GM19239 (cell line): ENCODE measurements at places on chromosomes 16 and 17.
A peak's percentile ranks its signal among the peaks of the same experiment; 100 is the strongest.

DNA sequence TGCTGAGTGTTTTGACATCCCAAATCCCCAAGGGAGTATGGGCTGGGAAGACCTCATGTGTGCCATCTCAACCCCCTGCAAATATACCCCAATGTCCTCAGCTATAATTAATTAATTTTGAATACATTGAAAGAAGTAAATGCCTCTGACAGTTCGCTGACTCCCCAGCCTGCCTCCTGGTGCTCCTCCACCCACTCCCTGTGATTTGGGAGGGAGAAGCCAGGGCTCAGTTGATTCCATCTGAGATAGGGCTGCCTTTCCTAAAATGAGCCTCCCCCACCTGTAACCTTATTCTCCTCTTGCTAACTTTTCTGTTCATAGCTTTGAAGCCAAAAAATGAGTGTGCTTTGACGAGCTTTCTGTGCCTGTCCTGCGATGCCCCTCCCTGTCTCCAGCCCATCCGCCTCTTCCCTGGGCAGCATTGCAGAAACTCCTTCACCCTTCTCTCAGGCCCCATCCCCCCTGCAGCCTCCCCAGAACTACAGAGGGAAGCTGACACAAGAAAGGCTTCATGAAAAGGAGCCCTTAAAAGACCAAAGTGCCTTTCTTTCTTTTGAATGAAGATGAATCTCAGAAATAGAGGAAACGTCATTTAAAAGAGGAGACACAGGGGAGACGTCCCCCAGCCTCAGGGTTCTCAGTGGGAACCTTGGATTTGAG lies 70.3 kb downstream of the HLF start:
- DNase-seq, result no peak

DNA sequence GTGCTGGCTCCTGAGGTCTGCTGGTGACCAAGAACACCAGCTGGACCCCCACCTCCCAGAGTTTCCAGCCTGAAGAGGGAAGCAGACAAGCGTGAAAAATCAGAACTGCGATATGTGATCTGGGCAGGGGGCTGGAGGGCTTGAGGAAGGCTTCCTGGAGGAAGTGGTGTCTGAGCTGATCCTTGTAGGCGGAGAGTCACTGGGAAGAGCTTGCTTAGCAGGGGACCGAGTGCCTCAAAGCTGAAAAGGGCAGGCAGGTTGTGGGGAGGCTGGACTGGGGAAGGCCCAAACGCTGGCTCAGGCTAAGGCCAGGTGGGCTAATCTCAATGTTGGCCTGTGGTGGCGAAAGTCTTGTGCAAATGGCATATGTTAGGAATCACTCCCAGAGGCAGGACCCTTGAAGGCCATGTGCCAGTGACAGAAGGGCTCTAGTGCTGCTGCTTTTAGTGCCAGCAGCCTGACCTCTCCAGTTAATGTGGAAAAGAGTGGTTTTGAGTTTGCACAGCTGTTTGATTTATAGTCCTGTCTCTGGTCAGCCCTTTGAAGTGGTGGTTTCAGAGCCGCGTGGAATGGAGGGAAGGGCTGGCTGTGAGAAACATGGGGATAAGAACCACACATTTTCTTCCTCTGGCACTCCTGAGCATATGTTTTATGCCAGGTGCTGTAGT lies 85.3 kb upstream of the LGALS9 start:
- DNase-seq, result no peak

GRCh38 chr17:19311421-19312215 lies 50.9 kb downstream of the B9D1 start:
- DNase-seq, result no peak

DNA sequence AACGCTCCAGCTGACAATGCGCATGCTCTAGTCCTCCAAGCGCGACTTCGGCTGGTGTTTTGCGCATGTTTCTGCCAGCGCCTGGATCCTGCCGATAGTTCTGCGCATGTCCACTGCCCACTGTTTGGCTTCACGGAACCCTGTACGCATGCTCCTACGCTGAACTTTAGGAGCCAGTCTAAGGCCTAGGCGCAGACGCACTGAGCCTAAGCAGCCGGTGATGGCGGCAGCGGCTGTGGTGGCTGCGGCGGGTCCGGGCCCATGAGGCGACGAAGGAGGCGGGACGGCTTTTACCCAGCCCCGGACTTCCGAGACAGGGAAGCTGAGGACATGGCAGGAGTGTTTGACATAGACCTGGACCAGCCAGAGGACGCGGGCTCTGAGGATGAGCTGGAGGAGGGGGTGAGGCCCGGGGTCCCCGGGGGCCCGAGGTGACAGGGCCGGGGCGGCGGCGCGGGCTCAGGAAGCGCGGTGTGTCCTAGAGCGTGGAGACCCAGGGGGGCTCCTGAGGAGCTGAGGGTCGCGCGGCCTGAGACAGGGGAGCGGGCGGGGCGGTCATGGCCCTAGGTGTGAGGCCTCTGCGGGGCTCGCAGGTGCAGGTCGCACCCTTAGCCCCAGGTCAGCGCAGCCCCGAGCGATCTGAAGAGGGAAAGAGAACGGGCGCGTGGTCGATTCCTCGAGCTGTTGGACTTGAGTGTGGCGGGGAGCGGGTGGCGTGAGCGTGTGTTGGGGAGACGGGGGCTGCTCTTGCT lies at the start of the genes RPS6KB1 and TUBD1:
TSS of gene RPS6KB1 (plus strand) at position 198 of the 752 bp plus-strand sequence. CDS start at position 262, 64 bp downstream.
TSS of gene TUBD1 (minus strand) at position 20 of the 752 bp plus-strand sequence. CDS start 1,941 bp downstream, outside the sequence.
- peak; percentile 95 for DNase-seq

DNA sequence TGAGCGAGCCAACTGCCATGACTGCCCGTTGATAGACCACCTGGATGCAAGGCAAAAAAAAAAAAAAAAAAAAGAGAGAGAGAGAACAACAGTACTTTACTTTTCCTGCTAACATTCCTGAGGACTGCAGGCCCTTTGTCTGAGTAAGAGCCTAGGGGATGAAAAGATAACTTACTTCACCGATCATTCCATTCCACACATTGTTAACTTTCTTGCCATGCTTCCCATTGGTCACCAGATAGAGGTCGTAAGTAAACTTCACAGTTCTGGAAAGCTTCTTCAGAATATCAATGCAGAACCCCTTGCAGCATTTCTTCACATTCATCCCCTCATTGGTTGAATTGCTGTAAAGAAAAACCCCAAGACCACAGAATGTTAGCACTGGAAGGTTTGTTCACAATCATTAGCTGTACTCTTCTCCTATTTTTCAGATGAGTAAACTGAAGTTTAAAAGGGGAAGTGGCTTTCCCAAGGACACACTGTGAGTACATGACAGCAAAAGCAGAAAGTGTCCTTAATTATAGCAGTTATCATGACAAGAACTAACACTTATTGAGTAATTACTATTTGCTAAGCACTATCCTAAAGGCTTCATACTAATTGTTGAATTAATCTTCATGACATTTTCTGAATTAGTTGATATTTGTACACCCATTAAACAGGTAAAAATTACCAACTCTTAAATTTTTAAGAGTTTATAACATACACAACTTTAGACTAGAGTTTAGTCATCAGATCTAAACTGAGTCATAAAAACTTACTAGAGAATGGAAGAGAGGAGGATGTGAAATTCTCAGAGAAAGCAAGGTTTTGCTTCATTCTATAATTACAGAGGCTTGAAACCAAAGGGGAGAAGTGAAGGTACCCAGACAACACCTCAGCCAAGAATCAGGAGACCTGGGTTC lies 341.2 kb downstream of the GRIN2A start:
- no peak for DNase-seq

DNA sequence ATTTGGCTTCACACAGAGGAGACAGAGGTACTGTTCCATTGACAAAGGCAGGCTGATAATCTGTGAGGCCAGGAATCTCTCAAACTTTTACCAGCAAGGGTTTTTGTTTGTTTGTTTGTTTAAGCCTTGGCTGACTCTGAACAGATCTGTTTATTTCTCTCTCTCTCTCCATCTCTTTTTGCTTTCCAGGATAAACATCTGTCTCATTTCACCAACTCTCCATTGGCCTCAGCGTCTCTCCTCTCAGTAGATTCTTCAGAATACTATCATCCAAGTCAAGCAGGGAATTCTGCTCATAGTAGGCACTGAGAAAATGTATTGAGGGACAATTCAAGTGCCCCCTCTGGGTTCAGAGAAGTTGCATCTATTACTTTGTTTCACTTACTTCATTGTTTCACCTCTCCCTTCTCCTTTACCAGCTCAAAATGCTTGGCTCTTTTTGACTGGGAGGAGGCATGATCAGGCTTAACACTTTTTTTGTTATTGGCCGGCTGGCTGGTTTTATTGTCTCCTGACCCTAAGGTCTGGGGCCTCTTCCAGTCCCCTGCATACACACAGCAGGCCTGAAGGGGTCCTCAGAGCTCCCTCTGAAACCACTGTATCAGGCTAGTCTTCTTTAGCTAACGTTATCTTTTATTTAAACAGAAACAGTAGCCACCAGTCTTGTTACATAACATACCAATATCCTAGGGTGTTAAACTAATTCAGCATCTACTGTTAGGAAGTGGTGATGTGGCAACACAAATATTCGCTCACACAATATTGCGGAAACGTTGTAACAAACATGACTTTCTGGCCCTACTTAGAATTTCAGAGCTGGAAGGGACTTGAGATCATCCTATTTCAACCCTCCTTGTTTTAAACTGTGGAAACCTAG lies 2.0 kb upstream of the YPEL2 start:
- DNase-seq, result peak; percentile 58

DNA sequence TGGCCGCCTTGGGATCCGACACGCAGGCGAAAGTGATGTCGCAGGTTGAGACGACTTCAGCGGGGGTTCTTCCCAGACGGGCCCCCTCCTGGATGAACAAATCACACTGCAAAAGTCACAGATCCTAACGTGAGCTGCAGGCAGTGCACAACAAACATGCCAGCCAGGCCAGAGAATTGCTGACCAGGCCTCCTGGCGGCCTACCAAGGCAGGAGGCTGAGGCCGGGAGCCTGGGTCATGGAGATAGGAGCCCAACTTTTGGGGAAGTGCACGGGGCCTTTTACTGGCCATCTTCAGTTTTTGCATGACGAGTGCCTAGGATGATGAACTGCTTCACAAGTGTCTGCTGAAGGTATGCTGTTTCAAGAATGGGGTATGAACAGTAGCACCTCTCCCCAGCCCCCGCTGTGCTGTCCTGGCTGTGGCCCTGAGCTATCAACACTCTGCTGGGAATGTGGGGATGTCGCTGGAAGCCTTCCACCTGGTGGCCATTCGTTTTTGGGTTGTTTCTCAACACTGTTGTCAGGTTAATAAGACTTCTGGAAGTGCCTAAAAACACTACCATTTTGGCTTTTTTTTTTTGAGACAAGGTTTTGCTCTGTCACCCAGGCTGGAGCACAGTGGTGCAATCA lies 12.2 kb upstream of the ROGDI start:
- no peak for DNase-seq

DNA sequence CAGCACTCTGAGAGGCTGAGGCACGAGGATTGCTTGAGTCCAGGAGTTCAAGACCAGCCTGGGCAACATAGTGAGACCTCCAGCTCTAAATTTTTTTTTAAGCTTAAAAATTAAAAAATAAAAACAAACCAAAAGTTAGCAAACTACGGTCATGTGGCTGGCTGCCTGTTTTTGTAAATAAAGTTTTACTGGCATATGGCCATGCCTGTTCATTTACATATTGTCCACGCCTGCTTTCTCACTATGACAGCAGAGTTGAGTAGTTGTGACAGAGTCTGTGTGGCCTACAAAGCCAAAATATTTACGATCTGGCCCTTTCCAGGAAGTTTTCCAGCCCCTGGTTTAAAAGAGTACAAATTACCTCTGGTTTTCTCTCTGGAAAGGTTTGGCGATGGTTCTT lies 3.3 kb downstream of the SLX4 start:
- DNase-seq, result no peak

GRCh38 chr17:56131431-56131830 lies 21.8 kb upstream of the ANKFN1 start:
- no peak for DNase-seq

GRCh38 chr17:75695830-75696271 lies 25.4 kb upstream of the ITGB4 start:
- no peak for DNase-seq

DNA sequence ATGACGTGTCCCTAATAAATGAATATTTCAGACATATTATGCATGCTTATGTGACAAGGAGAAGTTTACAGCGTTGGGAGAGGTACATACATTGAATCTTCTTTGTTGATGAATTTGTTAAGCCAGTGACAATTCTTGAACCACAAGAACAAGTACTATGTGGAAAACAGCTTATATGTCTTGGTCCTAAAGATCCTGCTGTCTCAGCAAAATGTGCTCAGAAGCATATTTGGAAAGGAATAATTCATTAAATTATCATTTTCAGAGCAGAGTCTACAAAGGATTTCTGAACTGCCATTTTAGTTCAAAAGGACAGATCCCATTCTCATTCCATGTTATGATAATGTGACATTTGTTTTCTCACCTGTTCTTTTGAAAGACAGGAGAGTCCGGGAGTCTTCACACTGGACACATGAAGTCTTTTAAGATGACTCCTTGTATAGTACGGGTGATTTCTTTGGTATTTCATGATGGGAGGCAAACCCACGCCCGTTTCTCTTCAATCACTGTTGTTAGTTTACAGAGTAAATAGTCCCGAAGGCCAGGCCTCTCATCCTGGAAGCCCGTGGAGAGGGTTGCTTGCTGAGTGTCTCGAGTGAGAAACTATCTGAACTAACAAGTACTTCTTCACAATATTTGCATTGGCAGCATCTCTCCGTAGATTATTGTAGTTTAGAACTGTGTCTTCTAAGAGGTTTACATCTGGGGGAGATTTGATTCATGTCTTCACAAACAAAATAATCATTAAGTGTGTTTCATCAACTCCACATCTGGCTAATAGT lies 26.7 kb downstream of the VPS35L start:
- DNase-seq, result no peak

DNA sequence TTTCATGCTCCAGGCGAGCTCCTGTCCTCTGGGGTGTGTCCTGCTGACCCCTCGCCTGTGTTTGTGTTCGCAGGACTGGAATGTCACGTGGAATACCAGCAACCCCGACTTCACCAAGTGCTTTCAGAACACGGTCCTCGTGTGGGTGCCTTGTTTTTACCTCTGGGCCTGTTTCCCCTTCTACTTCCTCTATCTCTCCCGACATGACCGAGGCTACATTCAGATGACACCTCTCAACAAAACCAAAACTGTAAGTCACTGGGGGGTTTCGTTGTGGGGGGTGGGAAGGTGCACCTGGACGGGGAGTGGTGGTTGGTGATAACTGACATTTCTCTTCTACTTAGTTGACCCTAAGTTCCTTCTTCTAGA lies 58.3 kb downstream of the ABCC1 start:
- DNase-seq, result peak; percentile 69

DNA sequence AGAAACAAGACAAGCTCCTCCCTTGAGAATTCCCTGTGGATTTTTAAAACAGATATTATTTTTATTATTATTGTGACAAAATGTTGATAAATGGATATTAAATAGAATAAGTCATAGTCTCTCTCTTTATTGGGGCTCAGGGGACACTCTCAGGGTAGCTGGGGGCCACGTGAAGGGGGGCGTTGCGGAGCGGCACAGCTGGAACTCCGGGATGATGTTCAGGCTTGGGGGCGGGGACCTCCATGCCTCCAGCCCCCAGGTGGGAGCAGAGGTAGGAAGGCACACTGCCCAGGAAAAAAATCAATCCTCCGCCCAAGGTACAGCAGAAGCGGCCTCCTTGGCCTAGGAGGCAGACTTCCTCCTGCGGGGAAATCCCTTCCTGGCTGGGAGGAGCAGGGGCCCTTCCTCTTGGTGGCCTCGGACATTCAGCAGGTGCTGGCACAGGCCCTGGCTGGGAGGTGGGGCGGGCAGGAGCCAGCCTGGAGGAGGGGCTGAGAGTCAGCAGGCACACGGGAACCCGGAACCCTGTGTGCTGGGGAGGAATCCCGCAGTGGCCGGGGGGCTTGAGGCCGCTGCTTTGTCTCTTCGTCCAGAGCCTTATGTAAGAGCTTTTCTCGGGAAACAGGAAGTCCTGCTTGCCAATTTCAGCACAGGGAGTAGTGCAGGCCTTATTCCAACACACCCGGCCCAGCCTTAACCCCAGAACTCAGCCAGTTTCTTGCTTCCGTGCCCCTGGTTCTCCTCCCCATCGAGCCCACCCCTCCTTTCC lies 591 bp upstream of the TNFSF13 start:
- no peak for DNase-seq
